ENCODE measurements at places on chromosomes 1 and 21. TPM values are rescaled to one million over a fixed set of nuclear protein-coding genes. Genes with fewer than 3 reads are reported as not detected.

RNU1-2 gene
- polyA plus RNA-seq: not detected

ADAM30 gene
- not detected for polyA plus RNA-seq

CA14 gene
- 0.71 TPM for polyA plus RNA-seq

PTPN7 gene
- polyA plus RNA-seq: 18.7 TPM

OPTC gene
- not detected for polyA plus RNA-seq

NPR1 gene
- polyA plus RNA-seq: not detected

UBL4B gene
- polyA plus RNA-seq: not detected

FAM177B gene
- polyA plus RNA-seq: 30.0 TPM

PCNX2 gene
- 6.5 TPM for polyA plus RNA-seq

IRF2BP2 gene
- polyA plus RNA-seq: 39.1 TPM

PRPF38A gene
- 35.6 TPM for polyA plus RNA-seq

TRIM45 gene
- 0.10 TPM for polyA plus RNA-seq

PTPRC gene
- 744 TPM for polyA plus RNA-seq

ENSA gene
- 73.9 TPM for polyA plus RNA-seq

OR2AK2 gene
- not detected for polyA plus RNA-seq

KLHDC9 gene
- polyA plus RNA-seq: 5.0 TPM

CD1B gene
- polyA plus RNA-seq: not detected

POU3F1 gene
- polyA plus RNA-seq: not detected

OR2T11 gene
- not detected for polyA plus RNA-seq

NPPB gene
- polyA plus RNA-seq: not detected

PHTF1 gene
- 16.7 TPM for polyA plus RNA-seq

VHLL gene
- polyA plus RNA-seq: not detected

ADCY10 gene
- polyA plus RNA-seq: 0.49 TPM

HES2 gene
- polyA plus RNA-seq: not detected

LCE2C gene
- polyA plus RNA-seq: not detected

KLF17 gene
- not detected for polyA plus RNA-seq

ATP6V1G3 gene
- not detected for polyA plus RNA-seq

ZNF695 gene
- 0.36 TPM for polyA plus RNA-seq

MPL gene
- polyA plus RNA-seq: not detected

RORC gene
- 0.26 TPM for polyA plus RNA-seq

TNNI3K gene
- not detected for polyA plus RNA-seq

GBP2 gene
- polyA plus RNA-seq: 9.4 TPM

STMN1 gene
- 47.4 TPM for polyA plus RNA-seq

TTC22 gene
- polyA plus RNA-seq: 3.6 TPM

C1orf141 gene
- polyA plus RNA-seq: not detected

GSTM1 gene
- not detected for polyA plus RNA-seq

ZSWIM5 gene
- polyA plus RNA-seq: 0.14 TPM

HMCN1 gene
- polyA plus RNA-seq: not detected

FALEC gene
- 1.0 TPM for polyA plus RNA-seq

COL11A1 gene
- polyA plus RNA-seq: not detected

OR10J4 gene
- not detected for polyA plus RNA-seq

WNT4 gene
- polyA plus RNA-seq: not detected

GUCA2A gene
- not detected for polyA plus RNA-seq

FCRL2 gene
- polyA plus RNA-seq: 52.3 TPM

RHOU gene
- not detected for polyA plus RNA-seq

CYP4A22 gene
- not detected for polyA plus RNA-seq

NCDN gene
- 13.3 TPM for polyA plus RNA-seq

IL19 gene
- polyA plus RNA-seq: not detected

IRF6 gene
- 0.93 TPM for polyA plus RNA-seq

KCNK2 gene
- polyA plus RNA-seq: not detected

HSPA13 gene
- 10.8 TPM for polyA plus RNA-seq

LRRC71 gene
- polyA plus RNA-seq: not detected

PRKAB2 gene
- 2.6 TPM for polyA plus RNA-seq

ANXA9 gene
- 0.11 TPM for polyA plus RNA-seq
